Peyer's patch (tissue), 4 donors: ENCODE measurements at places on chromosomes 11 and 22. TPM values are rescaled to one million over a fixed set of nuclear protein-coding genes. Genes with fewer than 3 reads are reported as not detected.

Gene CASP12
- not detected for total RNA-seq

Gene EIF1AD
- total RNA-seq = 28.4 TPM

Gene SEPTIN3
- total RNA-seq = not detected

Gene FAM180B
- not detected for total RNA-seq

Gene POU2F3
- total RNA-seq = 2.2 TPM

Gene UPB1
- not detected for total RNA-seq

Gene IL18
- 19.0 TPM for total RNA-seq

- no peaks in the 10 kb centered on the region for H3K36me3 ChIP-seq
- H3K4me1 ChIP-seq = no peaks in the 10 kb centered on the region
- no peak overlapping the region for H3K27ac ChIP-seq
- H3K27me3 ChIP-seq = no peaks in the 10 kb centered on the region
- no peak for DNase-seq
Measured at GRCh38 chr22:44920183-44920582, 89.6 kb downstream of the PHF21B start.

- H3K4me3 ChIP-seq = no peak overlapping the region
- no peaks in the 10 kb centered on the region for H3K36me3 ChIP-seq
- no peaks in the 10 kb centered on the region for H3K4me1 ChIP-seq
- no peaks in the 10 kb centered on the region for H3K27me3 ChIP-seq
- no peak overlapping the region for H3K27ac ChIP-seq
Measured at GRCh38 chr11:44876906-44877305, 73.8 kb downstream of the TP53I11 start.

GRCh38 chr11:63362196-63362793, 7.3 kb upstream of the SLC22A9 start:
- DNase-seq = no peak
- H3K27ac ChIP-seq = no peak overlapping the region
- no peak overlapping the region for H3K4me3 ChIP-seq
- no peaks in the 10 kb centered on the region for H3K27me3 ChIP-seq
- no peaks in the 10 kb centered on the region for H3K36me3 ChIP-seq

DNA sequence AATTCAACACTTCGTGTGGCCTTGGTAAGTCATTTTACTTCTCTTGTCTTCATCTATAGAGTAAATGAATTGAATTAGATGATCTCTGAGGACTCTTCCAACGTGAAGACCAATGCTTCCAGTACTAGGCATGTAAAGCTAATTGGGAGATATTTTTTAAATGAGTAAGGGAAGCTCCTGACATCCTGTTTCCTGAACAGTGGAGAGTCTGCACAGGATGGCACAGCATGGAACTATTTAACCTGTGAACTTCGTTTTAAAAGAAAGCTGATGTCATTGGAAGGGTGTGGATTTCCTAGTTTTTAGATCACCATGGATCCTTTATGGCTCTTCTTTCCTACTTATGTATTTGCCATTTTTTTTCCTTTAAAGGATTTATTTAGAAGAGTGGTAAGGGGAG, 48.4 kb upstream of the HSD17B12 start:
- H3K27me3 ChIP-seq = no peaks in the 10 kb centered on the region
- DNase-seq = no peak
- no peak overlapping the region for H3K27ac ChIP-seq
- H3K36me3 ChIP-seq = no peaks in the 10 kb centered on the region

DNA sequence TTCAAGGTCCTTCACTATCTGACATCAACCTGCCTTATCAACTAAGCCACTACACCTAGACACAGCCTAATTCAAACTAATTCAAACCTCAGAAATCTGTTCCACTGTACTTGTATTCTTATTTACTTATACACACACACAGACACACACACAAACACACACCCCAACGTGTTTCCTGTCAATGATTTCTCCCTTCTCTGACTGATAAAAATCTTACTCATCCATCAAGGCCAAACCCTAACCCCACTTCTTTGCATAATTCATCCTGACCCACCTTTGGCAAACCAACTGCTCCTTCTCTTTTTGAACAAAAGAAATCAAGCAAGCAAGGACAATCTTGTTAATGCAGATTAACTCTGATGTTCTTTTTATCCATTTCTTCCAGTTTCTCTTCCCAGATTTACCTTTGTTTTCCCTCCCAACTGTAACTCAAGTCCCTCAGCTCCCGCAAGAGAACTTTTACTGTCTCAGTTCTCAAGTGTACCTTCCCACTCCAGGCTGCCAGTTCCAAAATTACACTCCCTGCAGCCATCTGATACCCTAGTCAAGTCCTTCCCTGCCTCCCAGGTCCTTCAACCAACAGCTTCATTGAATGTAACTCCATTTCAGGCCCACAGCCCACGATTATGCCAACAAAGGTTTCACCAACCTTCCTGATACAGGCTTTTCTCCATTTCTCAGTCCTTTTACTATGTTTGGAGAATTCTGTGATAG, 78.3 kb downstream of the PAK1 start:
- no peaks in the 10 kb centered on the region for H3K36me3 ChIP-seq
- peak overlapping the region; percentile 12 for H3K27ac ChIP-seq
- H3K4me1 ChIP-seq = no peaks in the 10 kb centered on the region

DNA sequence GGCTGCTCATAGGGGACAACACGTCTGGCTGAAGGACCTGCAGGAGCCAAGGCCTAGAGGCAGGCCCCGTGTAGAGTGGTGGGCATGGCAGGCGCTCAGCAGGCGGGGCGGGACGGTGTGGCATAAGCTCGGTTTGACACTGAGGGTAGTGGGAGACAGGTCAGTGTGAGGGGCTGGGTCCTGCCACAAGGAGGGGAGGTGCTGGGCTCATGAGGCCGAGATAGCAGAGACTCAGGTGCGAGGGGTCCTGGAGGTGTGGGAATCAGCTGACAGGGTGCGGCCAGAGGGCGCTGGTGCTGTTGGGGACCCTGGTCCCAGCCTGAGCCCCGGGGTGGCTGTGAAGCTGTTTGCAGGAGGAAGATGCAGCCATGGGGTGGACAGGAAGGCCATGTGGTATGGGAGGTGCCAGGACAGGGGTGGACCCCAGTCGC, 6.7 kb downstream of the SLC22A12 start:
- H3K4me1 ChIP-seq = no peaks in the 10 kb centered on the region
- no peak for DNase-seq
- H3K4me3 ChIP-seq = no peak overlapping the region
- no peak overlapping the region for H3K27ac ChIP-seq
- no peaks in the 10 kb centered on the region for H3K36me3 ChIP-seq

GRCh38 chr11:17000987-17001386, 13.2 kb downstream of the PLEKHA7 start:
- H3K27ac ChIP-seq = no peak overlapping the region
- peaks cover 15% of the 10 kb centered on the region for H3K4me1 ChIP-seq
- H3K4me3 ChIP-seq = no peak overlapping the region
- no peak for DNase-seq
- H3K27me3 ChIP-seq = no peaks in the 10 kb centered on the region

- H3K4me1 ChIP-seq = peaks cover 8% of the 10 kb centered on the region
- DNase-seq = no peak
- H3K27me3 ChIP-seq = no peaks in the 10 kb centered on the region
- H3K27ac ChIP-seq = no peak overlapping the region
Measured at GRCh38 chr11:64364911-64365310, 5.9 kb downstream of the RPS6KA4 start.

DNA sequence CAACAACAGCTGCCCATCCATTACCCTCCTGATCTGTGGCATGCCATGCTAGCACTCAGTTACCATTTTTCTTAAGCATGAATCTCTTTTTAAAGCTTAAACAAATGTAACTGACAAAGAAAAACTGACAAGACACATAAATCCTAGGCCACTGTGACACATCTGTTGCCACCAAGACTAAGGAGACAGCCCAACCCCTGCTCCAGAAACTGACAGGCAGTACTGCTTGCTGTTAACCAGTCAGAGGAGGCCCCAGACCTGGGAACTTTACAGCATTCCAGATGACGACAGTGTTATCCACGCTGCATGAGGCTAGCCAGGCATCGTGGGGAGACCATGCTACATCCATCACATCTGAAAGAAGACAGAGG, 33.8 kb downstream of the HIRA start:
- DNase-seq = no peak
- no peaks in the 10 kb centered on the region for H3K4me1 ChIP-seq
- H3K27me3 ChIP-seq = no peaks in the 10 kb centered on the region
- peaks cover 86% of the 10 kb centered on the region for H3K36me3 ChIP-seq
- no peak overlapping the region for H3K4me3 ChIP-seq

DNA sequence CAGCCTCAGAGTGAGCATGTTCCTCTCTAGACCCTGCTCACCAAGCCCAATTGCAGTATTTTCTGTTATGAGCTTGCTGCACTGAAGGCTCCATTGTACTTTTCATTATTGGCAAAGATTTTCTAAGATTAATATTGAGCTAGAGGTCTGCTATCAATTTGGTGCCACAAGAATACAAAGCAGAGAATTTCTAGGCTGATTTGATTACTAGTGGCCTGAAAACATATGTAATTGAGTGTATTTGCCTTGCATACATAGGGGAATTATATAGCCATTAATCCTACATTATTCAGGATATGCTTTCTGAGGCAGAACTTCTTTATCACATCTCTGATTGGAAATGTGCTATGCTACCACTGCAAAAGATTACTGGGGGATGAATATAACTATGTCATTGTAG, 322.9 kb upstream of the ZC3H12C start:
- H3K36me3 ChIP-seq = no peaks in the 10 kb centered on the region
- DNase-seq = no peak
- H3K27me3 ChIP-seq = no peaks in the 10 kb centered on the region
- H3K4me3 ChIP-seq = no peak overlapping the region

DNA sequence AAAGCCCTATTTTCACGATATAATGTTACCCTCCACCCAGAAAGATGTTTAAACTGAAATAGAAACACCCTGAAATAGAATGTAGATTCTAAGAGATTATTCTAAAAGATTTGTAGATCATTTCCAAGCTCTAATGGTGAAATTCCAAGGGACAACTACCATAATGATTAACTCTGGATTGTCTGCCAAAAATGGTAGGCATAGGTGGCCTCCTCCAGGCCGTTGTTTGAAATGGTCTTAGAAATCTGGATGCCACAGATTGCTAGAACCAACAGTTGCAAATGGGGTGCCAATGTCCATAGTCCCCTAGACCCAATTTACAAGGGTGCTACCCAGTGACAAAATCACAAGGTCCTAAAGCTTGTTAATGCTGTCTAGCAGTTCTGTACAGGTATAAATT, 6.7 kb upstream of the SLC6A5 start:
- H3K27ac ChIP-seq = no peak overlapping the region
- H3K27me3 ChIP-seq = no peaks in the 10 kb centered on the region
- no peaks in the 10 kb centered on the region for H3K36me3 ChIP-seq

- H3K4me3 ChIP-seq = peak overlapping the region; percentile 92
- peaks cover 31% of the 10 kb centered on the region for H3K4me1 ChIP-seq
- peaks cover 15% of the 10 kb centered on the region for H3K36me3 ChIP-seq
- H3K27me3 ChIP-seq = no peaks in the 10 kb centered on the region
Measured at GRCh38 chr22:19430890-19431541, 517 bp downstream of the HIRA start.
